Fibroblast of mammary gland (primary cell): ENCODE measurements at places on chromosomes 7 and 10.
A peak's percentile ranks its signal among the peaks of the same experiment; 100 is the strongest.

DNA sequence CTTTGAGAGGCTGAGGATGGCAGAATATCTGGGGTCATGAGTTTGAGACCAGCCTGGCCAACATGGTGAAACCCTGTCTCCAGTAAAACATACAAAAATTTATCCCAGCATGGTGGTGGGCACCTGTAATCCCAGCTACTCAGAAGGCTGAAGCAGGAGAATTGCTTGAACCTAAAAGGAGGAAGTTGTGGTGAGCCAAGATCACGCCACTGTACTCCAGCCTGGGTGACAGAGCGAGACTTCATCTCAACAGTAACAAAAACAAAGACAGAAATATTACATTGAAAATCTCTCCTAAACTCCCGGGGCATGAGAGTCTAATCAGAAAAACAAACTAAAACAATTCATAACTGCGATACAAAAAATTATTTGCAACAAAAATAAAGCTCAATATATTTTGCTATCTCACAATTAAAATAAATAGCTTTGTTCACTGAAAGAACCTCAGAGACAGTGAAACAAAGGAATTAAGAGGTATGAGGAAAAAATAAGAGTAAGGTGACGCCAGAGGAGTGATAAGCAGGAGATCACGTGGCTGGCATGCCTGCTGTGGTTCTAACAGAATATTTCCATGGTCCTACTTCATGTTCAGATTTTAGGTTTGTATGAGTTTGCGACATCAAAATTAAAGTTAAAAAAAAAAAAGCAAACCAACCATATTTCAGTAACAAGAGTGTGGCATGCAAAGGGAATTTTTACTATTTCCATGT lies 527.7 kb upstream of the POM121L12 start:
- DNase-seq: no peak

DNA sequence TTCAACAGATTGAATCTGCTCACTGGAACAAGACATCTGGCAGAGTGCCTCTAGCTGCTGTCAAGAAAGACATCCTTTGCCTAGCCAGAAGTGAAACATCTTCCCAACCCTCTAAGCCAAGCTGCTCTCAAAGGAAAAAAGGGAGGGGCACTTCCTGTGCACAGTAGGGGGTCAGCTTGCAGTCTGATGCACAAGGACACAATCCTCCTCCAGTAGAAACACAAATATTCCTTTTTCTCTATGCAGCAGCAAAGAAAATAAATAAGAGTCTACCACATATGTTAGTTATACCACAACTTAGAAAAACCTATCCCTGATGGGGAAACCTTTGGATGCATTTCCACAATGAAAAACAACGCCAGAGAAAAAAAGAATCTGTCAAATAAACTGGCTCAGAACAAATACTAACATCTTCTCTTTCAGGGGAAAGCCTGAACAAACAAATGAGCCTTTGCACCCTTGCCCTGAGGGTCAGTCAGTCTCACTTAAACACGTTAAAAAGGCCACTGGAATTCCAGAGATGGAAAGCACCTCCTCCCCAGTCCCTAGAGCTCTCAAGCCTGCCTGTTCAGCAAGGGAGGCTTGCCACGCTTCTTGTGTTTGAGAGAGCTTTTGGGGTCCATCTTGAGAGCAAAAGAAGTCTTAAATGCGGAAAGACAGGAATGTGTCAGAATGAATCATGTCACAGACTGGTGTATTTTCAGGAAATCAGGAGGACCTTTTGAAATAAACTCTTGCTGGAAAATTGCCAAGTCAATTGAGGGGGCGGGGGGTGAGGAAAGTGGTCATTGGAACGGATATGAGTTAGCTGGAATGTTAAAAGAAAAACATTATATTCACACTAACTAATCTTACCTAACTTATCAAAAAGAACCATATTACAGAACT lies 7.5 kb downstream of the LAMB1 start:
- DNase-seq: peak; percentile 90

GRCh38 chr10:69781576-69781975 lies 20.1 kb upstream of the COL13A1 start:
- peak; percentile 28 for DNase-seq

- no peak for DNase-seq
Measured at GRCh38 chr10:100879741-100880360, 32.9 kb upstream of the SLF2 start.

DNA sequence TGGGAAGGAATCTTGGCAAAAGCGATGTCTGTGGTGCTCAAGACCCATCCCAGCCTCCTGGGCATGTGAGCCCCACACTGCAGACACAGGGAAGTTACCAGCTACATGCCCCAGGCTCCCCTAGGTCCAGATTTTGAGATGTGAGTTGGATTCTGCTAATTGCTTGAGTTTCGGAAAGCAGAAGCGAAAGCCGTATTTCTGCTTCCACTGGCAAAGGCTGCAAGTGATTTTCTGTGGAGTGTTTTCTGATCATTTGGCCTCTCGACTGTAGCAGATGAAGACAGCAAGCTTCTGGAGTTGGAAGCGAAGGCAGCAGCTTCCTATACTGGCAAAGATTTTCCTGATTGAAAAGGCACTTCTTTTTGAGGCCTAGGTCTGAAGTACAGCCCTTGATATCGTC lies 29.6 kb downstream of the ANKRD16 start:
- DNase-seq: no peak

- peak; percentile 91 for DNase-seq
Measured at GRCh38 chr10:30630571-30630970, 1.0 kb upstream of the LYZL2 start.

- peak; percentile 64 for DNase-seq
Measured at GRCh38 chr10:115402699-115403098, 309.5 kb downstream of the ATRNL1 start.

GRCh38 chr7:134662871-134663205 lies 16.2 kb downstream of the BPGM start:
- DNase-seq: no peak

DNA sequence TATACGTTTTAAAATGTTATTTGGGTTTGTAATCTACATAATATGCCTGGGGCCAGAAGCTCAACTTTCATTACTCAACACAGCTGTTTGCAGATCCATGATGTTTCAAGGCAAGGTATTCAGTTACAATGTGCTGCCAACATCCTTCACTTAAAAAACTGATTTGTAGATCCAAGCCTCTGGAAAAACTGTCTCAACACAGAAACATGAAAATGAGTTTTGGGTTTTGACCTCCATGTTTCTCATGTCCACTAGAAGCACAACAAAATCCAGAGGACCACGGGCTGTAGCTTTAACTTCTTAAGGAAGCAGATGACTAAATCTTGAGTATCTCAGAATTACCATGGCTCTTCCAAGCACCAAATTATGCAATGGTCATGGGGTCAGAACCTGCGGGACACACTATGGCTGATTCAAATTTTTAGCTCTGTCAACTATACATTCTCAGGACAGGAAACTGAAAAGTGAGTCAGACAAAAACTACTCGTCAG lies 247.1 kb upstream of the GRB10 start:
- DNase-seq: peak; percentile 95

- DNase-seq: no peak
Measured at GRCh38 chr7:48634116-48634632, 290.2 kb upstream of the CDC14C start.

DNA sequence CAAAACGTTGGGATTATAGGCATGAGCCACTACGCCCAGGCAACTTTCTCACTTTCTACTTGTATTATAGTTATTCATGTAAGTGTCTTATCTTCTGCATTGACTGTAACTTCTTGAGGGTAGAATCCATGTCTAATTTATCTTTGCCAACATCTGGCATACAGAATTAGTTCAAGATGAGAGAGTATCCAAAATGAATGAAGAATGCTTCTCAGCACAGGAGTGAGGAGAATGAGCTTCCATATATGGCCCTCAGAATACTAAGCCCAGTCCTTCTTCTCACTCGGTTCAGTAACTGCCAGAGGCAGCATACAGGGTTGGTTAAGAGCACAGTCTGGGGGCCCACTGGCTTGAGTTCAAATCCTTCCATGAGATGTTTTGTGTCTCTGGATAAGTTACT lies 75.0 kb upstream of the LRRC17 start:
- DNase-seq: no peak

GRCh38 chr10:92757066-92757710 lies 67.4 kb downstream of the HHEX start:
- DNase-seq: peak; percentile 54

- no peak for DNase-seq
Measured at GRCh38 chr7:1100834-1101562, 13.1 kb downstream of the GPER1 start.

- DNase-seq: no peak
Measured at GRCh38 chr10:46540412-46541016, 15.9 kb downstream of the GPRIN2 start.

DNA sequence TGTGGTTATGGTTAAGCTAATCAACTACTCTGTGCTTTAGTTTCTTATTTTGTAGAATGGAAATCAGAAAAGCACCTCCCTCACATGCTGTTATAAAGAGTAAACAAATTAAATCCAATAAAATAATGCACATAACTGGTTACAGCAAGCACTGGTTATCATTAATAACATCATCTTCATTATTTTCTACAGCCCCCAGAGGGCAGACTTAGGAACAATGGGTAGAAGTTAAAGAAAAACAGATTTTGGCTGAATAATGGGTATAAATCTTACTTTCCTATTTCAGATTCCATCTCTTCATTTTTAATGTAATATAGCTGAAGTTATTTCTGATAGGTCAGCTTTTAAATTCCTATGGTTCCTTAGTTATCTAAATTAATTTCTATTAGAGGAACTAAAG lies 126.5 kb downstream of the DOCK4 start:
- no peak for DNase-seq

DNA sequence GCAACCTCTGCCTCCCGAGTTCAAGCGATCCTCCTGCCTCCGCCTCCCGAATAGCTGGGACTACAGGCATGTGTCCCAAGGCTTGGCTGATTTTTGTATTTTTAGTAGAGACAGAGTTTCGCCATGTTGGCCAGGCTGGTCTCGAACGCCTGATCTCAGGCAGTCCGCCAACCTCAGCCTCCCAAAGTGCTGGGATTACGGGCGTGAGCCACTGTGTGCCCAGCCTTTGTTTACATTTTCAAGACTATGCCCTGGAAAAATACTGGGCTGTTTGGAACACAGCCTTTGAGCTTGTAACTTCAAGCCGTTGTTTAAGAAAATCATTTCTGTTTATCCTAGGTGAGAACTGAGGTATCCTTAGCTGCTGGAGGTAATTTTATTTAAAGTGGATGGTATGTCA lies 1.9 kb downstream of the ZKSCAN1 start:
- no peak for DNase-seq

DNA sequence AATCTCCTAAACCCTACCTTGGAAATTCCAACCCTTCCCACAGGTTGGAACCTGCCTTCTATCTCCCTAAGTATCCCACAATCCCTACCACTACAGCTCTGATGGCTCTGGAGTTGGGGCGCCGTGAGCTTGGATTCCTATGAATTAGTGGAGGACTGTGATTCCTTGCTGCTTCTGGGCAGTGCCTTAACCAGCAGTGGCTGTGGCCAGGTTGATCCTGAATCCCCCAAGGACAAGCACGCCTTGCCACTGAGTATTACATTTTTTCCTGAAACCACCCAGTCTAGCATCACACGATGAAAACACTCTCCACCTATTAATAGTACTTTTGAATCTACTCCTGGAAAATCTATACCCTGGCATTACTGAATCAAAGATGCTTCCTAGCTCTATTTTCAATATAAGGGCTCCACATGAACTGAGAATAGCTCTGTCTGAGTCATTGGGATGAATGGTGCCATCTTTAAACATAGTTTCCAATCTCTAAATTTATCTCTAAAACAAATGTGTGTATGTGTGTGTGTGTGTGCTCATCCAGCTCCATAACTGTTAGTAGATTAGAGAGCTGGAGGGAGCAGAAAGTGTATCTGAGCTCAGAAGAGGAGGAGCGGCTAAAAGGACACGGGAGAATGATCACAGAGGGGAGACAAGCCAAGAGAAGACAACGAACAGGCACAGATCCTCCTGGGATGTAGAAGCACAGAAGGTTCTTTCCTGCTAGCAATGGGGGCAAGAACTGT lies 11.9 kb upstream of the INPP5F start:
- no peak for DNase-seq

- no peak for DNase-seq
Measured at GRCh38 chr10:130751106-130751840, 560.2 kb downstream of the TCERG1L start.

GRCh38 chr7:482521-483083 lies 37.0 kb downstream of the PDGFA start:
- DNase-seq: no peak

GRCh38 chr7:9498303-9498702 lies 1064.9 kb downstream of the NXPH1 start:
- DNase-seq: no peak

DNA sequence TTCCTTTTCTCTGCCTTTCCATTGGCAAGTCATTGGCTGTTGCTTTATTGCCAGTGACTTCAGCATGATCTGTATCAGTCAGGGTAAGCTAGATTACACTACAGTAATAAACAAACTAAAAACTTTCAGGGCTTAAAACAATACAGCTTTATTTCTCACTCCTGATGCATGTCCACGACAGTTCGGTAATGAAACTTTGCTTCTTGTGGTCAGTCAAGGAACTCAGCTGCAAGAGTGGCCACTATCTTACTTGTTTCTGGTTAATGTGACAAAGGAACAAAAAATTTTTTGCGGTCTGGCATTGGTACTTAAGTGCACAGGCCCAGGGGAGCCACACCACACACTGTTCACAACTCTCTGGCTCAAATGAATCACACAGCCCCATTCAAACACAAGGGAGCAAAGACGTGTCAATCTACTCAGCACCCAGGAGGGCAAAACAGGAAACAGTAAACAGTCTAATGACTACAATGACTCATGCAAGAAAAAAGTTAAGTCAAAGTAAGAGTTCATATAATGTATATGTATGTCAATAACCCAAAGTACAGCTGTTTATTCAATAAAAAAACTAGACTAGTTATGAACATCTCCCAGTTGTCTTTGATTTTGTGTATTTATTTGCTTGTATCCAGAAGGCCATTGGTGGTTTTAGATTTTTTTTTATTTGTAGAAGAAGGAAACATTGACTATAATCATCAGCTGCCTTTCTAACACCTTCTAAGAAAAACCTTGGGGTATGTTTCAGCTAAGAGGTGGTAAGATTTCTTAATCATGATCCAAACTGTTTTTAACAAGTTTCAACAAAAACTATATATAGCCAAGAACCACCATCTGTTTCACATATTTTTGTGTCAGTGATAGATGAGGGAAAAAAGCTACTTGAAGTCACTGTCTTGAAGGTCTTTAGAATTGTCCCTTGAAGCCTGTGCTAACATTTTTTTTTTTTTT lies 134.4 kb upstream of the FAM3C start:
- DNase-seq: peak; percentile 98

GRCh38 chr7:12357508-12357907 lies 46.2 kb downstream of the VWDE start:
- DNase-seq: no peak

- peak; percentile 24 for DNase-seq
Measured at GRCh38 chr10:49272251-49273081, 26.5 kb upstream of the C10orf71 start.

DNA sequence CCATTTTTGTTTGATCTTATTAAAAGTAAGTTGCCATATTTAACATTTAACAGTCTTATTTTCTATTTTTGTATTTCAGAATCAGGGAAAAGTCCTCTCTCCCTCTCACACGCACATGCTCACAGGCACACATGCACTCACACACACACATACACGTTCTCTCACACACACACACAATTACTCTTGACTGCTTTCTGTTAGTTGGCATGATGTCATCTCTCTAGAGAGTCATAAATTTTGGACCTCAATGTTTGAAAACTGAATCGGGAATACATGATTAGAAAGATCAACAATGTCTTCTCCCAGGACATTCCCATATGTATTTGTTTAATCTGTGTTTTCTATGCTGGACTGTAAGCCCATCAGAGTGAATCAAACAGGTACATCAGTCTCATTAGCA lies 165.7 kb upstream of the AHR start:
- DNase-seq: peak; percentile 84

GRCh38 chr10:517872-518475 lies 171.5 kb downstream of the DIP2C start:
- no peak for DNase-seq

- DNase-seq: no peak
Measured at GRCh38 chr10:65166272-65166671, 1645.1 kb downstream of the REEP3 start.
